ENCODE measurements at places on chromosomes 4 and X.

DNA sequence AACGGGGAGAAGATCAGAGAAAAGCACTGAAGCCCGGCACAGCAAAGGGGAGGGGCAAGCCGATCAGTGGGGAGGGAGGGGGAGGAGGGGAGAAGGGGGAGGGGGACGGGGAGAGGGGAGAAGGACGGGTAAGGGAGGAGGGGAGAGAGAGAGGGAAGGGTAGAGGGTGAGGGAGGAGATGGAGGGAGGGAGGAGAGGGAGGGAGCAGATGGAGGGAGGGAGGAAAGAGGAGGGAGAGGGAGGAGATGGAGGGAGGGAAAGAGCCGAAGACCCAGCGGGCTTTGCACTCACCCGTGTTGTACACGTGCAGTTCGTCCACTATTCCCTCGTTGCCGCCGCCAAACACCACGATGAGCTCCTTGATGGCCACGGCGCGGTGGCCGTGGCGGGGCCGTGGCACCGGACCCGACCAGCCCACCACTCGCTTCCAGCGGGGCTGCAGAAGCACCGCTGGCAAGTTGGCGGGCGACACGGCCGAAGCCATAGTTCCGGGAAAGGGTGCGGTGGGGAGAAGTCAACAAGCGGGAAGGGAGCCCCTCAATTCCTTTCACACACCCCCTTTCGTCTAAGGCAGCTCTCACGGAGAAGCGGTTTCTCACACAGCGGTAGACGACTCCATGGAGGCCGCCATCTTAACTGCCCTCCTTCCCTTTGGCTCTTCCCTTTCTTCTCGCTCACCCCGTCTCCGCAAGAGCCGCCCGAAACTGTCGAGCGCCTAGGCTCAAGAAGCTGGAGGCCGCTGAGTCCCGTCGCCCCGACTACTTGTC is 1.1 kb downstream of the HCFC1 start:
- DNase-seq = no peak

- no peak for DNase-seq
Measured at GRCh38 chrX:26442340-26442739, 226.4 kb downstream of the MAGEB5 start.

DNA sequence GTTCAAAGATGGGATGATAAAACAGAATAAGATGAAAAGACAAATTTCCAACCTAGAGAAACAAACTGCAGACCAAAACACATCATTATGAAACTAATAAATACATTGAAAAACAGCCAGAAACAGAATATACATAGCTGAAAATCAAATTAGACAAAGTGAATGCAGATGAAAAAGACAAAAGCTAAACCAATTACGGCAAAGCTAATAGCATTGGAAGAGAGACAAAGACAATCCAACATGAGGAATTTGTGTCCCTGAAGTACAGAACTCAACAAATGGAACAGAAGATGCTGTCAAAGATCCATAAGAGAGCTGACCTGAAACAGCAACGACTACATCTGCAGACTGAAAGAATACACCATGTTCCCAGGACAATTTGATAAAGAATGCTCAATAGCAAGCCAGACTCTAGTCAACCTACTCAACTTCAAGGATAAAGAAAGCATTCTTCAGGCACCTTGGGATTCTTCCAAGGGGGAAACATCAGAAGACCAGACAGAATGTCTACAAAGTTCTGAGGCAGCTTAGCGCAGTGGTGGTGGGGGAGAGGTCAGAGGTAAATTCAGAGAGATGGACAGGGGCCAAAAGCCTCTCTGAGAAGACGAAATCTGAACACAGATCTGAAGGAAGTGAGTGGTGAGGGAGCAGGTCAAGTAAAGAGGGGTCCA is 27.4 kb upstream of the IRAK1 start:
- DNase-seq = no peak

- no peak for DNase-seq
Measured at GRCh38 chrX:86002076-86002896, 45.1 kb downstream of the CHM start.

GRCh38 chr4:27288496-27288895 is 427.9 kb downstream of the STIM2 start:
- DNase-seq = no peak

DNA sequence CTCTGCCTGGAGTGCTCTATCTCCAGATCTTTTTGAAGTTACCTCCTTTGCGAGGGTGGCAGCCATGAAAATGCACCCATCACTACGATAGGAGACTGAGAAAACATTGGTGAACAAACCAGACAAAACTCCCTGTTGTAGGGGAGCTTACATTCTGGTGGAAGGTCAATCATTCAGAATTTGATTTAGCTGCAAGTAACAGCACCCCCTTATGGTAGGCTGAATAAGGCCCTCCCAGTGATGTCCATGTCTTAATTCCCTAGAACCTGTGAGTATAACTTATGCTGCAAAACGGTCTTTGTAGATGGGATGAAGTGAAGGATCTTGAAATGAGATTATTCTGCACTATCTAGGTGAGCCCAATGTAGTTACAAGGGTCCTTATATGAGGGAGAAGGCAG is 5.6 kb upstream of the TEC start:
- DNase-seq = no peak

- DNase-seq = no peak
Measured at GRCh38 chr4:38768968-38769394, 13.8 kb downstream of the TLR10 start.

GRCh38 chr4:11908712-11909111 is 480.0 kb upstream of the HS3ST1 start:
- no peak for DNase-seq

DNA sequence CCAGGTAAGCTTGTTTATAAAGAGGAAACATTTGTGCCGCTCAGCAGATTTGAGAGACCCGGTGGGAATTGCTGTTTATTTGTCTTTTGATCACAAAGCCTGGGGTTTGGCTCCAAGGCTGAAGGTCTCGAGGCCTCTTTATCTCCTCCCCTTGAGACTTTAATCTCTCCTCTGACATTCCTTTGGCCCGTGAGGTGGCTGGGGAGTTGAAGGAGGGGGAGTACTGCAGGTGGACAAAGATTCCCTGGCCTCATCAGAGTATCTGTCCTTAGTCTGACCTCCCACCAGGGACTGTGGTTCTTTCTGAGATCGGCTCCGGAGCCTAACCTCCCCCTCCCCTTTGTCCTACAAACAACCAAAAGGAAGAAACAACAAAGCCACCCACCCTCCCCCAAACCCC is 216.5 kb downstream of the MID1IP1 start:
- DNase-seq = no peak

GRCh38 chrX:50952406-50952805 is 41.9 kb downstream of the BMP15 start:
- no peak for DNase-seq

Measured in stimulated activated CD4-positive, alpha-beta T cell treated with anti-CD3 and anti-CD28 coated beads, Interleukin-2, amount 100 ng/mL, for 24 hours (primary cell).